Dermis microvascular lymphatic vessel endothelial cell (primary cell): ENCODE measurements at places on chromosomes 1 and 21. TPM values are rescaled to one million over a fixed set of nuclear protein-coding genes. Genes with fewer than 3 reads are reported as not detected.

- DNase-seq, result no peak
Observed at GRCh38 chr1:154623358-154623757, 15.4 kb upstream of the ADAR start.

DNA sequence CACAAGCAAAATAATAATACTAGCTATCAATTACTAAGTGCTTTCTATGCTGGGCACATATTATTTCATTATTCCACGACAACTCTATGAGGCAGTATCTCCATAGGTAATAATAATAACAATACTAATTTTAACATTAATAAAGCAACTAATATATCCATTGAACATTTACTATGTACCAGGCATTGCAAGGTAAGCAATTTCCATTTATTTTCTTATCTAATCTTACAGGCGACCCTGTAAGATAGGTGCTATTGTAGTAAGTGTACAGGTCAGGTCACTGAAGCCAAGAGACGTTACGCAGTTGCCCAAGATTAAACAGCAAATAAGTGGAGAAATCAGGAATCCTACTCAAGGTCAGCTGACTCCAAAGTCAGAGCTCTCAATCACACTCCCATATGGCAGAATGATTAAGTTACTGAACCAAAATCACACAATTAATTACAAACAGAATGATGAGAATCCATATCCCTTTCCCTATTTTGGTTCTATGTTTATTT lies 198.4 kb downstream of the SLC45A1 start:
- DNase-seq, result no peak

- DNase-seq, result no peak
Observed at GRCh38 chr1:8198522-8198921, 119.4 kb upstream of the SLC45A1 start.

CD247 gene
- under 0.01 and 0.13 TPM in 2 replicates for total RNA-seq

- DNase-seq, result no peak
Observed at GRCh38 chr1:90708826-90709225, 8.3 kb downstream of the BARHL2 start.

S100A7A gene
- not detected in 2 replicates for total RNA-seq

SPATA21 gene
- total RNA-seq, result not detected in 2 replicates

DNA sequence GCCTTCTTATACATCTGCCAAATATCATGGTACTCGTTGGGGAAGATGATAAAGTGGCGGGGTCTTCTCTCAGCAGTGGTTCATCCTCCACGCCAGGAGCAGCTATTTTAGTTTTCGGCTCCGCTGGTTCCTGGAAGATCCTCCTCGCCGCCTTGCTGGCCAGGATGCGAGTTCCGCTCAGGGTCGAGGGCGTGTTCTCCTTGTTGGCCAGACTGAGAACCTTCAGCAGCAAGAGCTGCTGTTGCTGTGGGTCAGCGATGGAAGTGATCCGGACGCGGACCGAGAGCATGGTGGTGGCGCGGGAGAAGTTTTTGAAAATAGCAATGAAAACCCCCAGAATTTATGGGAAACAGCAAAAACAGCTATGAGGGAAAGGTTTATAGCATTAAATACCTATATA lies 11.4 kb upstream of the CFAP126 start:
- peak; percentile 44 for DNase-seq

LY9 gene
- not detected in 2 replicates for total RNA-seq

DNA sequence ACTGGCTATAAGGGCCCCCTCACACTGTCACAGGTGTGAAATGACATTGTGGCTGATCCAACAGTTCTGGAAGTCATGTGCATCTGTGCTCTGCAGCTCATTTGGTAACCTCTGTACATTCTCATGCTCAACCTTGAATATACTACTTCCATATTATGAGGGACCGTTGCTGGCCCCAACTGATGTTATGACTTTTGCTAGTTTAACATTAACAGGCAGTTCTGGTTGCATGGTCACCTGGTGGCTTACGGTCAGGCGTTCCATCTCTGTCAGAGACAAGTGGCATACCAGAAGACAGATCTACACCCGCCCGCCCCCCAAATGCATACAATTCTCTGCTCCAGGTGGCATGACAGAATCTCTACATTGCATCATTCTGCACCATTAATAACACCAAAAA lies 6.0 kb upstream of the DIP2A start:
- DNase-seq, result no peak

GRCh38 chr1:186977266-186977957 lies 148.7 kb downstream of the PLA2G4A start:
- DNase-seq, result peak; percentile 26

- DNase-seq, result no peak
Observed at GRCh38 chr1:116006486-116006964, 30.2 kb downstream of the SLC22A15 start.

DNA sequence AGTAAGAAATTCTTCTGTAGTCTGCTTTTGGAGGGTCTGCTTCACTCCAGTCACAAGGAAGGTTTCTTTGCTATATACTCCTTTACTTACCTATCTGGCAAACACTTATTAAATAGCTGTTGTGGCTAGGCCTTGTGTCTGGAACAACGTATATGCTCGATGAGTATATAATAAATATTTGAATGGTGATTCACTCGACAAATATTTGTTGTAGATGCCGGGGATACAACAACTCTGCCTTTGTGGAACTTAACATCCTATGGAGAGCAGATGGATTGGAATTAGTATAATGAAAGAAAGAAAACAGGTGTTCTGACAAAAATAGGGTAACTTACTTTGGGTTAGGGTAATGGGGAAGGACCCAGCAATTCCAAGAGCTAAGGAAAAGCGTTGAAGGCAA lies 31.1 kb downstream of the KPNA6 start:
- DNase-seq, result peak; percentile 21

IL19 gene
- not detected in 2 replicates for total RNA-seq

FCRL5 gene
- total RNA-seq, result not detected in 2 replicates

DNA sequence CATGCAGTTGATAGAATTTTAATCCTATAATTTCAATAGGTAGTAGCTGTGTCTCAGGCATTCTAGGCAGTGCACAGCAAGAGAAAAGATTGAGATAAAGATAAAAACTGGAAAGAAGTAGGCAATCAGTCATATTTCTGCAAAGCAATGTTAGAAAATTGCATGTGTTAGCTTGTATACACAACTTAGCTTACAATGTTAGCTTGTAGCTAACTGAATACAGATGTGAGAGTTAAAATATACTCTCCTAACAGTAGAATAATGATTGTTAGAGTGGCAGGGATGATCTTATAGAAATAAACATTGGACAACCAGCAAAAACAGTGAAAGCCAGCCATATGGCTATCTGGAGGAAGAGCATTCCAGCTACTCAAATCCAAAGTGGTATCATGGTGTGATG lies 29.0 kb downstream of the PTPRC start:
- DNase-seq, result no peak

DNA sequence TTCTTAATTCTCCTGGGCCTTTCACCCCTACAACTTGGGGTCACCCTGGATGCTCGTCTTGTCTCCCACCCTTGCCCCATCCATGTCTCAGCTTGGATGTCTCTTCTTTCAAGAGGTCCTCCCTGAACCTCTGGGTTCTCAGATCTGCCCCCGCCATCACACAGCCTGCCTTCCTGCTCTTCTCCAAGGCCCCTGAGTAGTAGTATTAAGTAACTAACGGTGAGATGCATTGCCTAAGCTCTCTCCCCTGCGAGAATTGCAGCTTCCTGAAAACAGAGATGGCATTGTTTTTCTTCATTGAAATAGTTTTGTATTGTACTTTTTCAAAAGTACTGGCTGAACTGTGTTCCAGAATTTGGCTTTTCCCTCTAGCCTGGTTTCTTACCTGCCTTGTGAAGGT lies 16.0 kb downstream of the MIIP start:
- no peak for DNase-seq

DNA sequence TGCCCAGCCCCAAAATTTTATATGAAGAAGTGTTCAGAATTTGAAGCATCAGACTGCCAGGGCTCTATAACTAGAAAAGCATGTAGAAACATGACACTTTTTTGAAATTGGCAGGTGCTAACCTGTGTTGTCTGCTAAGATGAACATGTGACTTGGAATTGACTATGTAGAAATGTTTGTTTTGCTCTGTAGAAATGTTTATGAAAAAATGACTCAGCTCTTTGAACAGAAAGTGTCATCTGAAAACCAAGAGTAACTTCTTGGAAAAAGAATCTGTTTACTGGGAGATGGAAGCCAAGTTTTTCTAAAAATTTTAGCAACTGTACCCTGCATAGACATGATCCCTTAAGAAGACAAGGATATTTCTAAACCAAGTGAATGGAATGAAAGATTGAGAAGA lies 59.2 kb downstream of the LHX9 start:
- DNase-seq, result no peak
